Spleen (tissue), 13 donors: ENCODE measurements at places on chromosomes 16 and 17.

- H3K27ac ChIP-seq: no peak overlapping the region
- H3K36me3 ChIP-seq: peaks cover 57% of the 10 kb centered on the region
- no peaks in the 10 kb centered on the region for H3K27me3 ChIP-seq
- H3K4me1 ChIP-seq: peaks cover 3% of the 10 kb centered on the region
Measured at GRCh38 chr17:57634713-57635465, 110.2 kb downstream of the CCDC182 start.

DNA sequence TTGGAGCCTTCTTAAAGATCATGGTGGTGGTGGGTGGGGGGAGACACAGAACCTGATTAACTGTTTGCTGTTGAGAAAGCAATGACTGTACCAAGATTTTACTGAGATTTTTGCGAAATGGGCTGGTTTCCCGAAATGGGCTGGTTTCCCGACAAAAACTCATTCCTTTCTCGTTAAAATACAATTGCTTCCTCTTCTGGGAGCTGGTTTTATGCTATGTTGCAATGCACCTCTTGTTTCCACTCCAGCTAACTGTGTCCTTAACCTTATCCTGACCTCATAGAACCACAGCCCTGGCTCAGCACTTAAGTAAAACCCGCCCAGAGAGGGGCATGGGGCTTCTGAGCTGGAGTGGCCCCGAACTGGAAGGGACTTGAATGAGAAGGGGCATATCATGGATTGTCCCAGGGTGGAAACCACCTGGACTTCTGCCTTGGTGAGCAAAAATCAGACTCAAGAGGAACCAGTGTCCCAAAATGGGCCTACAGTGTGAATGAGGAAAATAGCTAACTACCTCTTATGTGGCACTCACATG lies 20.9 kb downstream of the FAM20A start:
- H3K4me1 ChIP-seq: peaks cover 26% of the 10 kb centered on the region
- no peak overlapping the region for H3K4me3 ChIP-seq
- no peaks in the 10 kb centered on the region for H3K36me3 ChIP-seq
- DNase-seq: no peak

DNA sequence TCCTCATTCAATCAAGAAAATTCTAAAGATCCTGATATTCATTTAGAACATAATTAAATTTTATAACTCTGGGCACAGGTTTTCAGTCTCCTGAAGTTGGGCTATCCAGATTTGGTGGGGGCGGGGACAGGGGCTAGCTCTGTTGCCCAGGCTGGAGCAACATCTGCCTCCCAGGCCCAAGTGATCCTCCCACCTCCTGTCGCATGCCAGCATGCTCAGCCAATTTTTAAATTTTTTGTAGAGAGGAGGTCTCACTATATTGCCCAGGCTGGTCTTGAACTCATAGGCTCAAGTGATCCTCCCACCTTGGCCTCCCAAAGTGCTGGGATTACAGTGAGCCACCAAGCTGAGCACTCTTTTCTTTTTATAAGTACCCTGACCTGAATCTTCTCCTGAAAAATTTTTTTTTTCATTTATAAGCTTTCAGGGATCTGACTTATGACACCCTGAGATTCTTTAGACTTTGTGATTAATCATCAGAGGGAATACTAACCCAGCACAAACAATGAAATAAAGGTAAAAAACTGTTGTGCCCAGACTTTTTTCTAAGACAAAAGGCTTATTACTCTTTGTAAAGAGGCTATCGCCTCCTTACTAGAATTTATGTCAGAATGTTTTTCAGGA lies 62.6 kb downstream of the TUBD1 start:
- H3K27ac ChIP-seq: peak overlapping the region; percentile 76
- DNase-seq: no peak
- H3K4me1 ChIP-seq: peaks cover 66% of the 10 kb centered on the region
- no peaks in the 10 kb centered on the region for H3K27me3 ChIP-seq
- no peak overlapping the region for H3K4me3 ChIP-seq

DNA sequence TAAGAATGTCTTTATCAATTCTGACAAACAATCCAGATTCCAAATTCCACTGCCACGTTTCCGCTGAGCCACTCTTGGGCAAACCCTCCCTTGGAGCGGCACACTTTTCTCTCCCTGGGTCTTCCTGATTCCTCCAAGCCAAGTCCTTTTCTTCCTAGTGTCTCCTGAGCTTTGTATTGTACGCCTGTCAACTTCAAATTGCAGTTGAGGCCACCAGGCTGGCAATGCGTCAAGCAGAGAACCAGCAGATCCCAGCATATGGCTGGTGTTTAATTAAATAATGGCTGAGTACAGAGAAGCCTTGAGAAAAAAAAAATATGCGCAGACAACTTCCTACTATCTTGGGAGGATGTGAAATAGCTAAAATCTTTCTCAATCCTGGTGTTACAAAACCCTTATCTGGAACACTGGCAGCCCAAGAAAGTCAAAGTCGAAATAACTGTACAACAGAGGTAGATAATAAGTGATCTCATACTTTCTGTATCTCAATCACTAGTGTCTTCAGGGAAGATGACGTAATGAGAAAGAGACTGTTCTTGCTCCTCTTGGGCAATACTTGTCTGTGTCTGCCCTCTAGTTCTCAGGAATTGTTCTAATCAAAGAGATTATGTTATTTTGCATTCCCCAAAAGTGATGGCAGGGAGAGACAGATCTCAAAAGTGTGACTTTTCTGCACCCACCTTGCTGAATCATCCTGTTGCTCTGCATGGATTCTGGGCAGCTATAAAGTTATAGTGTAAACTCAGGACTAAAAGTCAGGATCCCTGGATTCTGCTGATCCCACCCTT lies 15.0 kb downstream of the SMIM36 start:
- H3K27me3 ChIP-seq: no peaks in the 10 kb centered on the region
- H3K4me1 ChIP-seq: no peaks in the 10 kb centered on the region
- peak overlapping the region; percentile 24 for H3K27ac ChIP-seq
- DNase-seq: no peak
- no peak overlapping the region for H3K4me3 ChIP-seq
- H3K36me3 ChIP-seq: no peaks in the 10 kb centered on the region

- H3K4me1 ChIP-seq: peaks cover 45% of the 10 kb centered on the region
- H3K27me3 ChIP-seq: peaks cover 14% of the 10 kb centered on the region
- no peak overlapping the region for H3K4me3 ChIP-seq
- DNase-seq: no peak
- peak overlapping the region; percentile 89 for H3K27ac ChIP-seq
Measured at GRCh38 chr16:75256696-75257343, 5.4 kb upstream of the BCAR1 start.

GRCh38 chr16:71853413-71853812 lies 7.6 kb downstream of the ATXN1L start:
- peaks cover 7% of the 10 kb centered on the region for H3K4me1 ChIP-seq
- no peak overlapping the region for H3K4me3 ChIP-seq
- peaks cover 31% of the 10 kb centered on the region for H3K36me3 ChIP-seq

- no peak overlapping the region for H3K27ac ChIP-seq
- DNase-seq: no peak
- H3K27me3 ChIP-seq: no peaks in the 10 kb centered on the region
- no peak overlapping the region for H3K4me3 ChIP-seq
- peaks cover 3% of the 10 kb centered on the region for H3K36me3 ChIP-seq
- peaks cover 40% of the 10 kb centered on the region for H3K4me1 ChIP-seq
Measured at GRCh38 chr17:45038728-45039634, 12.5 kb downstream of the DCAKD start.

GRCh38 chr16:47644661-47645060 lies 183.5 kb downstream of the PHKB start:
- H3K36me3 ChIP-seq: peaks cover 2% of the 10 kb centered on the region
- H3K27ac ChIP-seq: no peak overlapping the region
- no peak overlapping the region for H3K4me3 ChIP-seq

GRCh38 chr17:32780721-32781120 lies 96.2 kb downstream of the MYO1D start:
- H3K36me3 ChIP-seq: no peaks in the 10 kb centered on the region
- DNase-seq: no peak
- no peak overlapping the region for H3K4me3 ChIP-seq
- H3K27me3 ChIP-seq: no peaks in the 10 kb centered on the region
- no peaks in the 10 kb centered on the region for H3K4me1 ChIP-seq

GRCh38 chr17:2222301-2222700 lies 81.3 kb downstream of the SMG6 start:
- peaks cover 26% of the 10 kb centered on the region for H3K4me1 ChIP-seq
- H3K4me3 ChIP-seq: no peak overlapping the region
- H3K36me3 ChIP-seq: no peaks in the 10 kb centered on the region
- no peak overlapping the region for H3K27ac ChIP-seq

DNA sequence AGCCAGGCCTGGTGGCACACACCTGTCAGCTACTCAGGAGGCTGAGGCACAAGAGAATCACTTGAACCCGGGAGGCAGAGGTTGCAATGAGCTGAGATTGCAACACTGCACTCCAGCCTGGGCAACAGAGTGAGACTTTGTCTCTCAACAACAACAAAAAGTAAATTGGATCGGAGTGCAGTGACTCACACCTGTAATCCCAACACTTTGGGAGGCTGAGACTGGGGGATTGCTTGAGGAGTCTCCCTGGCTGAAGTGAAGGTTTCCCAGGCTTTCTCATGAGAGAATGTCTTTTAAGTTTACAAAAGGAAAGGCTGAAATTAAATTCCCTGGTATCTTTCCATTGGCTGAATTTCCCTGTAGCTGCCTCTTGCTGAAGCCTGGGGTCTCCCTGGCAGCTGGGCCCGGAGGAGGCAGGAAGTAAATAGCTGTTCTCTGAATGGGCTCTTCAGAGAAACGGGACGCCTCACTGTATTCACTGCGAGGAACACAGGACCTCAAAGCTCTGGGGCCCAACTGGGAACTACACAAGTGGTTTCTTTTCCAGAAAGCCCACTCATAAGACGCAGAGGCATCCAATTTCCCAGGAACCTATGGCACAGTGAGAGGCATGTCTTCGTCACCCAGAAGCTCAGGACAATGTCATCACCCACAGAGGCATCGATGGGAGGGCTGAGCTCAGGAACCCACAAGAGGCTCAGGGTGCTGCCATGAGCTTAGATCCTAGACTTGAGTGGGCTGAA lies 77.4 kb upstream of the SMURF2 start:
- DNase-seq: no peak
- peak overlapping the region; percentile 63 for H3K27ac ChIP-seq
- H3K27me3 ChIP-seq: no peaks in the 10 kb centered on the region
- no peaks in the 10 kb centered on the region for H3K36me3 ChIP-seq
- peaks cover 47% of the 10 kb centered on the region for H3K4me1 ChIP-seq
- H3K4me3 ChIP-seq: no peak overlapping the region

DNA sequence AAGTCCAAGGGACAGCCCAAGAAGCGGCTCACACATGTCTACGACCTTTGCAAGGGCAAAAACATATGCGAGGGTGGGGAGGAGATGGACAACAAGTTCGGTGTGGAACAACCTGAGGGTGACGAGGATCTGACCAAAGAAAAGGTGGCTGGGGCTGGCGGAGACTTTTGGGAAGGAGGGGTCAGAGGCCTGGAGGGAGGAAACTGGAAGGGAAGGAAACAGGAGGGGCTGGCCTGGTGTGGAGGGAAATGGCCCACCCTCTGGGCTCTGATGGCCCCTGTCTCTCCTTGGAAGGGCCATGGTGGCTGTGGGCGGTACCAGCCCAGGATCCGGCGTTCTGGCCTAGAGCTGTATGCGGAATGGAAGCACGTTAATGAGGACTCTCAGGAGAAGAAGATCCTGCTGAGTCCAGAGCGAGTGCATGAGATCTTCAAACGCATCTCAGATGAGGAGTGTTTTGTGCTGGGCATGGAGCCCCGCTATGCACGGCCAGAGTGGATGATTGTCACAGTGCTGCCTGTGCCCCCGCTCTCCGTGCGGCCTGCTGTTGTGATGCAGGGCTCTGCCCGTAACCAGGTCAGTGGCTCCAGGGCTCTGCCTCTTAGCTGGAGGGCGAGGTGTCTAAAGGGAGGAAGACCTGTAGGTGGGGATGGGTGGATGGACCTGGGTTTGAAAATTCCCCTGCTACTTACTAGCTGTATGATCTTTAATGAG lies 12.5 kb downstream of the POLR2A start:
- no peak overlapping the region for H3K27ac ChIP-seq
- no peak for DNase-seq
- H3K4me1 ChIP-seq: peaks cover 12% of the 10 kb centered on the region

DNA sequence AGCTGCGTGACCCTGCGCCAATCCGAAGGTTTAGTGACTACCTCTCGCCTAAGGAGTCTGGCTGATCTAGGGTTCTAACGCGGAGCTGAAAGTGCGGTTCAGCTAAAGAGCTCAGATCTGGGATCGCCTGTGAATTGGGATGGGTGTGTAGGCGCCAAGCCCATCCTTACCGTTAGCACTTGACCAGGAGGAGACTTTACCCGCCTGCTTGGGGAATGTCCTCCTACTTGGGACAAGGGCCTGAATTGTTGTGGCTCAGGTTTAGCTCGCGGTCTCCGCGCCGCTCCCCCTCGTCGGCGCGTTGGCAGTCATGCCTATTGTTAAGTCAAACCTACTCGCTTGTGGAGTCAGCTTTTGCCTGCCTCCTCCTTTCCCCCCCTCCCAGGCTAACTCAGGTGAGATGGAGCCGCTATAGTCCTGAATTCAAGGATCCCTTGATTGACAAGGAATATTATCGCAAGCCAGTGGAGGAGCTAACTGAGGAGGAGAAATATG lies 480 bp downstream of the MRPS7 start:
- H3K4me1 ChIP-seq: peaks cover 65% of the 10 kb centered on the region
- peak; percentile 81 for DNase-seq
- peaks cover 42% of the 10 kb centered on the region for H3K36me3 ChIP-seq

DNA sequence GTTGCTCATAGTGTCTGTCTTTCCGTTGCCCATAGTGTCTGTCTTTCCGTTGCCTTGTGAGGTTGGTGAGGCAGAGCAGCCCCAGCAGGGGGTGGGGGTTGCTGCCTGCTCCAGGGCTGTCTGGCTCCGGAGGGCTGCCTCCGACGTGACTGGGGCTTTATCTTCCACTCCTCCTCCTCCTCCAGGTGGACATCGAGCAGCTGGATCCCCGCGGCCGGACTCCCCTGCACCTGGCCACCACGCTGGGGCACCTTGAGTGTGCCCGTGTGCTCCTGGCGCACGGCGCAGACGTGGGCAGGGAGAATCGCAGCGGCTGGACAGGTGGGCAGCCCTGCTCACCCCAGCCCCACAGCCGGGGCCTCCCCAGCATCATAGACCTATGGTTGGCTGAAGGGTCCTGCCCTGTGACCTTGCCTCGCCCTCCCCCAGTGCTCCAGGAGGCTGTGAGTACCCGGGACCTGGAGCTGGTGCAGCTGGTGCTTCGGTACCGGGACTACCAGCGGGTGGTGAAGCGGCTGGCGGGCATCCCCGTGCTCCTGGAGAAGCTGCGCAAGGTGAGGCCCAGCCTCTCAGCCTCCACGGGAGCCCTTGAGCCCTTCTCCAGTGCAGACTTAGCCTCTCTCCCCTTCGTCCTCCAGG lies 14.7 kb downstream of the ANKRD13B start:
- no peaks in the 10 kb centered on the region for H3K36me3 ChIP-seq
- H3K4me3 ChIP-seq: no peak overlapping the region
- no peaks in the 10 kb centered on the region for H3K27me3 ChIP-seq
- DNase-seq: no peak

GRCh38 chr17:18856570-18856915 lies 1.4 kb upstream of the PRPSAP2 start:
- H3K4me1 ChIP-seq: peaks cover 51% of the 10 kb centered on the region
- H3K4me3 ChIP-seq: peak overlapping the region; percentile 81
- H3K27ac ChIP-seq: peak overlapping the region; percentile 82
- H3K36me3 ChIP-seq: no peaks in the 10 kb centered on the region
- no peaks in the 10 kb centered on the region for H3K27me3 ChIP-seq
